ENCODE measurements at places on chromosomes 12 and 14.
A peak's percentile ranks its signal among the peaks of the same experiment; 100 is the strongest.

DNA sequence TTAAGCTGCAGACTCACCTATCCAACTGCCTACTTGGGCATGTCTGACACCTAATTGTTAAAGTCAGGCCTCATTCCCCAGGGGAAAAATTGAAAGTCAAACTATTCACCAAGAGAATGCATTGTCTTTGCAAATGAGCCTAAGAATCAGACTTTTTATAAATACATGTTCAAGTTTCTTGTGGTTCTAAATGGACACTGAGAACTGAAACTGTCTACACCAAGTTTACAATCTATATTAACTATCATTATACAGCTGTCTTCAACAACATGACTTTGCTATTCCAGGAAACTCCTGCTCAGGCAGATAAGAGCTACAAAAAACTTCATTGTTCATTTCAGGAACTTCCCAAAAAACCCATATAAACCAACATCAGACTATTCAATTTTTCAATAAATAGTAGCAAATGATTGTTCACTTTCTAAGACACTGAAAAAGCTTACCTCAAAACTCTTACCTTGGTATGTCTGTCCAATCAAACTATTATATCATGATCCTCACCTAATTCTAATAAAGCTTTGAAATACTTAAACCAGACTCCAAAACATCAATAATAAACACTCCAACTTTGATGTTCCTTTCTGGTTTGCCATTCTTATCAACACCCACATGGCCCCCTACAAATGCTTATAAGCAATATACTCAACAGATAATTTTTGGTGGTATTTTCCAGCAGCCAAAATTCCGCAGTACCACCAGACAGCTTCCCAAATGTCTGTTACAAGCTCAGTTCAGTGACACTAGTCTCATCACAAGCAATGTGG lies 24.2 kb downstream of the CDK17 start:
- no peak for DNase-seq

DNA sequence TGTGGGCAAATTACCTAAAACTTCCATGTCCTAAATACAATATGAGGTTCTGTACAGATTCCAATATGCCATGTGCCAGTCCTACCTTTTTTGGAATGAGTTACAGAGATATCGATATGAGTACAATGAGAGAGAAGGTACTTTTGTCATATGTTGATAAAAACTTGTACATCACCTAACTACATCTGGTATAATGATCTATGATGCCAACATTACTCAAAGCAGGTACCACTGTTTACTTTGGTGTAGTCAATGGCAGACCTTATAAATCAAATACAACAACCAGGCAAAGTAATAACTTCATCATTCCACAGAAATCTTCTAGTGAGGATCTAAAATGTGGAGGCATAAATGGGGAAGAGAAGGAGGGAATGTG lies 12.7 kb downstream of the TEP1 start:
- no peak for DNase-seq

- no peak for DNase-seq
Observed at GRCh38 chr12:51529651-51529970, 61.4 kb upstream of the SCN8A start.

DNA sequence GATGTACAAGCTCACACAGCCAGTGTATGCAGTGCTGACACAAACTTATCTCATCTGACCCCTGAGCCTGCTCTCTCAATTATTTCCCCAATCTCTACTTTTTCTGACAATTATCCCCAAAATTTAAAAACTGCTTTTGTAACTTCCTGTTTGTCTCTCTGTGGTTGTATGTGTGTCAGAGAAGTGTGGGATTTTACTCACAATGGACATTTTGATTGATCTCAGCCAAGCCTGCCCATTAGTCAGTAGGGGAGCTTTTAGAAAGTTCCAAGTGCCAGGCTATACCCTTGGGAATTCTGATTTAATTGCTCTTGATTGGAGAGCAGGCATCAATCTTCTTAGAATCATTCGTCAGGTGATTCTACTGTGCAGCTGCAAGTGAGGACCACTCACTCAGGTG lies 64.9 kb upstream of the LMNTD1 start:
- no peak for DNase-seq

- no peak for DNase-seq
Observed at GRCh38 chr14:69989622-69990021, 110.4 kb downstream of the SMOC1 start.

DNA sequence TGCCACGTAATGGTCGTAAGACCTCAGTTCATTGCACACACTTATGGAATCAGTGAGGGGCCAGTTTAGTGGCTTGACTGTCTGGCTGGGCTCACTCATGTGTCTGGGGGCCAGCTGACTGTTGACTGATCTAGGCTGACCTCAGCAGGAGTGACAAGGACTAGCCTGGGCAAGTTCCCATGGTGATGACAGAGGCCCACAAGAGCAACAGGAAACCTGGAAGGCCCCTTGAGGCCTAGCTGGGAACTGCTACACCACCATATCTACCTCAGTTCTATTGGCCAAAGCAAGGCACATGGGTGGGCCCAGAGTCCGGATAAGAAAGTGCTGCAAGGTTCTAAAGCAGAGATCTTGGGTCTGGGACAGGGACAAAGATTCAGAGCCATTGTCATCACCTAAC lies 21.3 kb upstream of the RFLNA start:
- no peak for DNase-seq

DNA sequence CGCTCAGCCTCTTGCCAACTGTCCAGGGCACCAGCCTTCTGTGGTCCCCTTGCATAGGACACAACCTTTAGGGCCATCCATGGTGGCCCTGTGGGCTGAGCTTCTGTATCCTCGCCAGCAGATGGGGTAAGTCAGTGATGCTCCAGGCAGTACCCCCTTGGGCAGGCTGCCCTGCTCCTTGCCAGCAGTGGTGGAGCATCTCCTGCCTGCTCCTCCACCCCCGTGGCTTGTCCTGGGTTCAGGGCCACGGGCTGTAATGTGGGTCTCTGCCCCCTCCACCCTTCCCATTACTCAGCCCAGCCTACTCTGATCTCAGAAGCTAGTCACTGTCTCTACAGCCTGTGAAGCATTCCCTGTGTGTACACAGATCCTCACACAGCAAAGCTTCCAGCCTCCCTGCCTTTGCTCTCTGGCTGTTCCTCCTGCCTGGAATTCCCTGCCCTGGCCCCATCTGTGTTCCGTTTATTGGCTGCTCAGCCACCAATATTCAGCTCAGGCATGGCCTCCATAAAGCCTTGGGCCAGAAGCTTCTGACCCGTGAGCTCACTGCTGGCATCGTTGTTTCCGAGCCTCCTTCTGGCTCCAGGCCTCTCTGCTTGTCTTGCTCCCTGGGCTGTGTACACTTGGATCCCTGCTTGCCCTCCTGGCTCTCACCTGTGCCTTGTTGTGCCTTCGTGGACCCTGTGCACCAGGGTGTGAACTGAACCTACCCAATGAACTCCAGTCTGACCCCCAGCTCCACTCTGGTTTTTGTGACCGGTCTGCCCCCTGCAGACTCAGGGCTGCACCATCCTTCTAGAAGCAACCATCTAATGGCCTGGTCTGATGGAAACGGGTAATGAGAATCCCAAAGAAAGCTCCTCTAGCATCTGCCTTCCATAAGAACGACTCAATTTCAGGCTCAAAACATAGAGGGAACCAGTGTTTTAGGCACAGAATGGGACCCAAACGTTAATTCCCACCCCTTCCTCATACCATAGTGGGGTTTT lies 177.0 kb upstream of the PRMT8 start:
- peak; percentile 48 for DNase-seq

- peak; percentile 73 for DNase-seq
Observed at GRCh38 chr14:104708606-104709268, 15.3 kb upstream of the ADSS1 start.

DNA sequence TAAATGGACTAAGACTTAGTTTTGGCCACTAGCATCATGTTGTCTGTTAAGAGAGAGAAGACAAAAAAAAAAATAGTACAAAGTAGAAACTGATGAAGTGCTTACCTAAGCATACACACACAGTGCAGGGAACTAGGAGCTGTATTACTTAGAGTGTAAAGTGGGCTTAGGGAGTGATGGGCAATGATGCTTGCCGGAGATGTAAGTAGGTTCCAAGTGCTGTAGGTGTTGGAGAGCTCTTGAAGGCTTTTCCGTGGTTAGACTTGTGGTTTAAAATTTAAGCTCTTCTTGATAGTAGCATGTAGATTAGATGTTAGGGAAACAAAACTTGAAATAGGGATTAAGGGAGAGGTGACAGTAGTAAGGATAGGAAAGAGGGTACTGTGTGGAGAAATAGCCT lies 34.7 kb downstream of the MIA2 start:
- DNase-seq = no peak

DNA sequence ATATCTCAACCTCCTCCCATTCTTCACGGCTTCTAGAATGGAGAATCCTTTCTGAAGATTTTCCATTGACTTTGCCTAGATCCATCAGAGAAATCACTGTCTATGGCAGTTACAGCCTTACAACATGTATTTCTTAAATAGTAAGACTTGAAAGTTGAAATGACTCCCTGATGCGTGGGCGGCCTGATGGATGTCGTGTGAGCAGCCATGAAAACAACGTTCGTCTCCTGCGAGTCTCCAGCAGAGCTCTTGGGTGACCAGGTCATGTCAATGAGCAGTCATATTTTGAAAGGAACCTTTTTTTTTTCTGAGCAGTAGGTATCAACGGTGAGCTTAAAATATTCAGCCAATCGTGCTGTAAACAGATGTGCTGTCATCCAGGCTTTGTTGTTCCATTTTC lies 139.9 kb upstream of the C14orf180 start:
- no peak for DNase-seq

All from amygdala (tissue), 56 donors.